ENCODE measurements at places on chromosomes 7 and 10. TPM values are rescaled to one million over a fixed set of nuclear protein-coding genes. Genes with fewer than 3 reads are reported as not detected.

DNA sequence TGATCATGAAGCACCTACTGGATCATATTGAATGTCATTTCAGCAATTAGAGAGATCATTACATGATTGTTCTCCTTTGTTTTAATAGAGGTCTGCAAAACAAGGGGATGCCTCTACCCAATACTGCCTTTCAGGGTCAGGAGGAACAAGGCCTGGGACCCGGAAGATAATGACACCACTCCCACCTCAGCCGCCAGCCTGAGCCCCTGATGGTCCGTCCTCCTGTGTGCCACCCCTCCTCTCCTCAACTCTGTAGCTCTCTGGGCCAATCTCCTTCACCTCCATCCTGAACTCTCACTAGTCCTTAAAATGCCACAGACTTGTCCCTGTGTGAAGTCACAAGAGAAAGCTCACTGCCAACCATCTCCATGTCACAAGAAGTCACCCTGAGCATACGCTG, 38.0 kb downstream of the KCNMA1 start:
- H3K4me1 ChIP-seq: peaks cover 5% of the 10 kb centered on the region
- no peak overlapping the region for H3K27ac ChIP-seq
- DNase-seq: no peak
- H3K27me3 ChIP-seq: no peaks in the 10 kb centered on the region
- H3K36me3 ChIP-seq: no peaks in the 10 kb centered on the region

DNA sequence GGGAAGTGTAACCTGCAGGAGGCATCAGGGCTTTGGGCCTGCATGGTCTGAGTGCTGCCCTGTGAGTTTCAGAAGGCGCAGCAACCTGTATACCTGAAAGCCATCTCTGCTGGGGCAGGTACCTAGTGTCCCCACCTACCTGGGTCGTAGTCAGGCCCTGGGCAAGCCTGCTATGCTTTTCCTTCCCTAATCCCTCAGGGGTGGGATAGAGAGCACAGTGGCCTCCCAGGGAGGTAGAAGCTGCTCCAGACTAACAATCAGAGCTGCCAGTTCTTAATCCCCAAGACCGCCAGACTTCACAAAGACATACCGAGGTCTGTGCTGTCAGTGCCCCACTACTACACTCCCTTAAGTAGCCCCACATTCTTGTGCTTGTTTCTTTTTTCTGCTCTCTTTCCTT, 52.0 kb downstream of the PTEN start:
- peaks cover 39% of the 10 kb centered on the region for H3K4me1 ChIP-seq
- no peaks in the 10 kb centered on the region for H3K27me3 ChIP-seq
- DNase-seq: no peak
- H3K36me3 ChIP-seq: peaks cover 77% of the 10 kb centered on the region

DNA sequence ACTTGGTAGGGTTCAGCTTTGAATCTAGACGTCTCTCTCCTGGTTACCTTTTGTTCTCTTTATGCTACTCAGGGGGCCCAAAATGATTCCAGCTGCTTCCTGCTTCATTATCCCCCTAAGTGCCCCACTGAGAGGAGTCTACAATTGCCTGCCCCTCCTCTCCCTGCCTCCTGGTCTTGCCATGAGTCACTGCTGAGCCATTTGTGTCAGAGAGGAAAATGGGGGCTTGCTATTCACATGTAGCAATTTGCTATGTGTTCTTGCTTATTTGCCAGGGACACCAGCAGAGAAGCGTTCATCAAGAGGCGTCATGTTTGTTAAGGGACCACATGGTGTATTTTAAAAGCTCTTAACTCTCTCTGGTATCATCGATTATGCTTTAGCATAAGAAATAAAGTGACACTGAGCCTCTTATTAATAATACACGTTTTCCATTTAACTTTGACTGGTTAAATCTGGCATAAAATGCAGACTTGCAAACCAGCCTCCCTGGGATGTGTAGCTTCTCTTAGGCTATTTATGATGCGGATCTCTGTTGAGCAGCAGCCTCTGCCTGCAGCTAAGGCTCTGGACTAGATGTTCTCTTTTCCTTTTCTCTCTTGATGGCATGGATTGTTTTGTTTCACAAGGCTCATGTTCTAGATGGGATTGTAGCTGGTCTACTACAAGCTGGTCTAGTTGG, 239.3 kb downstream of the AUTS2 start:
- H3K36me3 ChIP-seq: no peaks in the 10 kb centered on the region
- DNase-seq: no peak
- H3K4me3 ChIP-seq: no peak overlapping the region
- peaks cover 2% of the 10 kb centered on the region for H3K27me3 ChIP-seq

Gene SLC39A12
- not detected for total RNA-seq

DNA sequence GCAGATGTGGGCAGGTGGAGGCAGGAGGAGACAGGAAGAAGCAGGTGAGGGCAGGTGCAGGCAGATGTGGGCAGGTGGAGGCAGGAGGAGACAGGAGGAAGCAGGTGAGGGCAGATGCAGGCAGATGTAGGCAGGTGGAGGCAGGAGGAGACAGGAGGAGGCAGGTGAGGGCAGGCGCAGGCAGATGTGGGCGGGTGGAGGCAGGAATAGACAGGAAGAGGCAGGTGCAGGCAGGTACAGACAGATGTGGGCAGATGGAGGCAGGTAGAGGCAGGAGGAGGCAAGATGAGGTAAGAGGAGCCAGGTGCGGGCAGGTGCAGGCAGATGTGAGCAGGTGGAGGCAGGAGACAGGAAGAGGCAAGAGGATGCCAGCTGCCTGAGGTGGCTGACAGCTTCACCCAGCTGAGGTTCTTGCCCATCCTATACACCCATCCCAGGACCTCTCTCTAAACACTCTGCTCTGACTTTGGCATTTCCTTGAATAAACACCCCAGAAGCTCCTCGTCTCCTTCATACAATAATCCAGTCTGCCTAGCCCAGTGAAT, 33.0 kb downstream of the PTPRE start:
- no peak for DNase-seq
- H3K27ac ChIP-seq: no peak overlapping the region
- H3K36me3 ChIP-seq: no peaks in the 10 kb centered on the region
- H3K4me3 ChIP-seq: no peak overlapping the region
- H3K4me1 ChIP-seq: no peaks in the 10 kb centered on the region
